ENCODE measurements at places on chromosomes 7 and 10.

DNA sequence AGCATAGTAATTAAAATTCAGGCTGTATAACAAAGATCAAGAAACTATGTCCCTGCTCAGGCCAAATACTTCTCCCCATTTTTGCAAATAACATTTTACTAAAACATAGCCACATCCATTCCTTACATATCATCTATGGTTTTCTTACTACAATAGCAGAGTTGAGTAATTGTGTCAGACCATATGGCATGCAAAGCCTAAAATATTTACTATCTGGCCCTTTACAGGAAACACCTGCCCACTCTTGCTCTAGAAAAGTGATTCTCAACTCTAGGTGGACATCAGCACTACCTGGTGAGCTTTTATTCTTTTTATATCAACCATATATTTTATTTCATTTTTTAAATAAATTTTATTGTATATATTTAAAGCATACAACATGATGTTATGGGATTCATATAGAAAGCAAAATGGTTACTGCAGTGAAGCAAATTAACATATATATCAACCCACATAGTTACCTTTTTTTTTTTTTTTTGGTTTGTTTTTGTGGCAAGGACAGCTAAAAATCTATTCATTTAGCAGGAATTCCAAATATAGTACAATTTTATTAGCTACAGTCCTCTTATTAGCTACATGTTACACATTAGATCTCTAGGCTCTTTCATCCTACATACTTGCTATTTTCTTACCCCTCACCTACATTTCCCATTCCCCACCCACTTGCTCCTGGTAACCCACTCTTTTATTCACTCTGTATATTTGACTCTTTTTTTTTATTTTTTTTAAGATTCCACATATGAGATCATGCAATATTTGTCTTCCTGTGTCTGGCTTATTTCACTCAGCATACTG, 19.6 kb downstream of the ABI1 start:
- DNase-seq: no peak

GRCh38 chr7:138091032-138091431, 14.8 kb downstream of the AKR1D1 start:
- no peak for DNase-seq

- no peak for DNase-seq
Measured at GRCh38 chr7:86094166-86094669, 549.5 kb upstream of the GRM3 start.

GRCh38 chr10:72245949-72246525, 27.7 kb upstream of the DDIT4 start:
- DNase-seq: no peak

- no peak for DNase-seq
Measured at GRCh38 chr10:121873236-121873635, 54.6 kb downstream of the ATE1 start.

DNA sequence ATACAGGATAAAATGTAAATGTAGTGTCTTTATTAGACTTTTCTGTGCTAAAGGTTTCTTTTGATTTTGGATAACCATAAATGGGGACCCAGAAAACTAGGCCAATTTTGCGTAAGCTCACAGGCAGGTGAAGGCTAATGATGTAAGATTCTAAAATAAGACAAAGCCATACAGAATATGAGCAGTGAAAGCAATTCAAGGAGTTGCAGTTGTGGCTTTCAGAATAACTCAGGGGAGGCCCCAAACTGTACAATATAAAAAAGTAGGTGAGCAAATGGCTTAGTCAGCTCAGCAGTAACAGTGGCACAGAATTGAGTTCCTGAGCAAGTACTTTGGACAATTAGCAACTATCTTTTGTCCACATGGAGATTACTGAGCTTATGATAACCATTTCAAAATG, 81.7 kb upstream of the NRP1 start:
- DNase-seq: no peak

- no peak for DNase-seq
Measured at GRCh38 chr7:123643495-123644441, 11.9 kb upstream of the LMOD2 start.

Data from left lobe of liver (tissue), 2 donors.